Bone marrow (tissue), 2 donors: ENCODE measurements at places on chromosomes 3 and 15.

DNA sequence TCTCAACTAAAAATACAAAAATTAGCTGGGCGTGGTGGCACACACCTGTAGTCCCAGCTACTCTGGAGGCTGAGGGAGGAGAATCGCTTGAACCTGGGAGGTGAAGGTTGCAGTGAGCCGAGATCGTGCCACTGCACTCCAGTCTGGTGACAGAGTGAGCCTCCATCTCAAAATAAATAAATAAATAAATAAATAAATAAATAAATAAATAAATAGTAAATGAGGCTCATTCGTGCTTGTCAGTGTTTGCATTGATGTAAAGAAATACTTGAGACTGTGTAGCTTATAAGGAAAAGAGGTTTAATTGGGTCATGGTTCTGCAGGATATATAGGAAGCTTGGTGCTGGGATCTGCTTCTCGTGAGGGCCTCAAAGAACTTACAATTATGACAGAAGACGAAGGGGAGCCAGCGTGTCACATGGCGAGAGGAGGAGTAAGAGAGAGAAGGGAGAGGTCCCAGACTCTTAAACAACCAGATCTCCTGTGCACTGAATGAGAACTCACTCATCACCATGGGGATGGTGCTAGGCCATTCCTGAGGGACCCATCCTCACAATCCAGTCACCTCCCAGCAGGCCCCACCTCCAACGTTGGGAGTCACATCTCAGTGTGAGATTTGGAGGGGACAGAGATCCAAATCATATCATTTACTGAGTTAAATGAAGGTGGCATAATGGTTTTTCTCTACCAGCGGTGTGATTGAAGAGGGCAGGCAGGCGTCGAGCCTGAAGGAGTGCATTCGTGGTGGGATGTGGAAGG lies 104.5 kb downstream of the FNDC3B start:
- DNase-seq = no peak

DNA sequence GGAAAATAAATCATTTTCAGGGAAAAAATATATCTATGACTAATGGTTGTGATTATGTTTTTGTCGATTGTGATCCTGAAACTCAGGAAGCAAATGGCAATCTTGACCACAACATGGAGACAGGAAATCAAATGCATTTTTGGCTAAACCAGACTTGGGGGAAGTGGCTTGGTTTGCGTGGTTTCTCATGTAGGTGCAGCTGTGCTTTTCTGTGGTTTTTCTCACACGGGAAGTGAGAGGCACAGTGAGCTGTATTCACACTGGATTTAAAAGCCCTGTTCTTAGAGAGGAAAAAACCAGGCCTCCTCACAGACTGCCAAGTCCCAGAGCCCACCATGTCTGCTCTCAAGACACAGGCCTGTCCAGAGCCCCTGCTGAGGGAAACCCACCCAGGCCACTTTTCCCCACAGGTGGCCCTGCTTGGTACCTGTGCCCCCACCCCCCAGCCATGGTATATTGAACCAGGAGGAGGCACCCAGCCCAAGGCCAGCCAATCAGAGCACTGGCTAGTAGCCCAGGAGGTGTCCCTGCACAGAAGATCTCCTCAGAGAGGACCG lies 46.1 kb downstream of the BTD start:
- DNase-seq = no peak

- DNase-seq = no peak
Measured at GRCh38 chr3:129424185-129424841, 4.1 kb downstream of the EFCAB12 start.

GRCh38 chr15:98891301-98891700 lies 116.3 kb downstream of the PGPEP1L start:
- DNase-seq = no peak

DNA sequence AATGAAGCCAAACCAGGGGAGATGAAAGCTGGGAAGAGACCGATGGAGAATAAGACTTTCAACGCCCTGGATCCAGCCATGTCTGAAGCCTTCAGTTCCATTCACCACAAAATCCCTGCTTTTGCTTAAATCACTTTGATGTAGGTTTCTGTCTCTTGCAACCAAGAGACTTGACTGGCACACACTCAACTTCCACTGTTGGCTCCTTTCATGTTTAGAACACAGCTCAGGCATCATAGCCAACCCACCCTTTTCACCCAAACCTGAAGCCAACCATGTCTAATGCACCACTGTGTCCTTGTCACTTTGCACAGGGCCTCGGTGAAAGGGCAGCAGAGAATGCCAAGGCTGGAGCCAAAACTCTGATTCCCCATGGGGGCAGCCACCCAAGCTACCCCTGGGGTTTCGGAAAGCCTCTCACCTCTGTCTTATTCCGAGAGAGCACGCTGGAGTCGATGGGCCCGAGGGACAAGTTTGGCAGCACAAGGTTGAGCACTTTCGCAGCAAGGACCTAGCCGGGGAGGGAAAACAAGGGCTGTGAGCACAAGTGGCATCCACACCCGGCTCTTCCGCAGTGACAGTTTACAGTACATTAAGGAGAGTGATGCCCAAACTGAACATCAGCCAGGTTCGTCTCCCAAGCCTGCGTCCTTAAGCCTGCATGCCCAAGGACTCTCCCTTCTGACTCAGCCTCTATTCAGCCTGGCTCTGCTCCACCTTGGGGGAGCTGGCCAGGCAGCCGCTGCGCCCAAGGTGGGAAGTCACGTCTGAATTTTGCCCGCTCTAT lies 37.6 kb downstream of the ABTB1 start:
- no peak for DNase-seq

- no peak for DNase-seq
Measured at GRCh38 chr15:69357773-69358771, 56.1 kb upstream of the KIF23 start.

DNA sequence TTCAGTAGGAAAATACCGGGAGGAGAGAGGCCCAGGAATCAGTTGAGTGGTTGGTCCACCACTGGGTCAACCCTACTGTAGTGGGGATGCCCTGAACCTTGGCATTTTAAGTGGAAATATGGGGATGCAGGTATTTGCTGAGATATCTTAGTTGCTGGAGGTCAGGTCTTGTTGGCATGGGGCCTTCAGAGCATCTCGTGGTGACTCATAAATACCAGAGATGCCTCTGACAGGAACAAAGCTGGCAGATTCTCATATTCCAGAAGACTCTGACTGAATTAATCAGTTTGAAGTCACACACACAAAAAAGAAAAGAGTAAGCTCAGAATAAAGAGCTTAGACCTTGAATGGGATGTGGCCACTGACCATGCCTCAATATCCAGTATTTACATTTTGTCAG lies 91.6 kb downstream of the CACNA2D3 start:
- DNase-seq = no peak

- no peak for DNase-seq
Measured at GRCh38 chr3:52527039-52527731, 6.5 kb downstream of the NT5DC2 start.

GRCh38 chr3:112007633-112008032 lies 8.9 kb downstream of the TAGLN3 start:
- DNase-seq = no peak

- DNase-seq = no peak
Measured at GRCh38 chr3:12073106-12073505, 68.9 kb downstream of the SYN2 start.

- no peak for DNase-seq
Measured at GRCh38 chr15:91227117-91227516, 127.1 kb downstream of the SV2B start.
